ENCODE measurements at places on chromosomes 12 and 14. TPM values are rescaled to one million over a fixed set of nuclear protein-coding genes. Genes with fewer than 3 reads are reported as not detected.

GRCh38 chr12:131196220-131196619 lies 242.5 kb downstream of the ADGRD1 start:
- no peak for DNase-seq

DNA sequence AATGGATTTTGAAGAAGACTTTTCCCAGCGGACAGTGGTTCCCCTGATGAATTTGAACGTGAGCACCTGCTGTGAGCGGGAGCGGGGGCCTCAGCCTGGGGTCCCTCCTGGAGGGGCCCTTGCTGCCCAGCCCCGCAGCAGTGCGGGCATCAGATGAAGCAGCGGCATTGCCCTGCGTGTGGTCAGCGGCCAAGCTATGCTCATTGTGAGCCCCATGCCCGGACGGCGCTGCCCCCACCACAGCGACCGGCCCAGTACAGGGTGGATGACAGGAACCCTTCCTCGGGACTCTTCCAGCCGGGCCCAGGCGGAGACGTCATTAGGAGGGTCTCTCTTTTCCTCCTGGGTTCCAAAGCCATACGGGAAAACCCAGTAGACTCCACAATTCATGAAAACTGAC lies 3.5 kb downstream of the LRCOL1 start:
- no peak for DNase-seq

- DNase-seq: peak; percentile 71
These were observed 17.0 kb downstream of the ZDHHC22 start for GRCh38 chr14:77124345-77125280.

- no peak for DNase-seq
These were observed 1067.2 kb downstream of the TMTC2 start for GRCh38 chr12:83753904-83754303.

- peak; percentile 40 for DNase-seq
These were observed 414 bp downstream of the UNC79 start for GRCh38 chr14:93431036-93431670.

GRCh38 chr12:97394657-97395056 lies 67.9 kb upstream of the RMST start:
- no peak for DNase-seq

DNA sequence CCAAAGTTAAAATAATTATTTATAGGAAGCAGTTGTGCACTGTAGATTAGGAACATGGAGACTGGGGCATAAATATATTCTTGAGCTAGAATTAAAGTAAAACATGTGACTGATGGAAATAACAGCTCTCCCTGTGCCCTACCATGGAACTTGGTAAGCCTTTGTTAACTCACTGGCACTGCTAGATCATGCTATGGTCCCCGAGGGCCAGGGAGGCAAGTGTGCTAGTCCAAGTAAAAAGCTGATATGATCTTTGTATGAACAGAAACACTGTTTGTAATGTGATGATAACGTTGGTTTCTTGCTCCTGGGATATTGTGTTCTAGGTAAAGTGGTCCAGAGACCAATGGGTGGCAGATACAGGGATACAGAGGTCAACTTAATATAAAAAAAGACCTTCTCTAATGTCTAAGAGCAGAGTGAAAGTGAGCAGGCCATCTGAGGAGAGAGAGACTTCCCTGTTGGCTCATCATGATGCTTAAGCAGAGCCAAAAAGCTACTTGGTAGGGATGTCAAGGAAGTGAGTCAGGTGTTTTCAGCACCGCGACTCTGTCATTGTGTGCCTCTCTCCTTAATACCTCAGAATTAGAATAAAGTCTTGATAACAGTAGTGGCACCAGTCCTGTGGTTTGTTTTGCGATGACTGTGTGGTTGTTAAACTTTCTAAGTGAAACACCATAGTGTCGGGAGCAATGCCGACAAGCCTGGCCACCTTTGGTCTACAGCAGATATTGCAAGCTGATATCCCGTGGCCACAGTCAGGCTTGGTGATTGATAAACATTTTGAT lies 27.6 kb downstream of the BICD1 start:
- peak; percentile 88 for DNase-seq

DNA sequence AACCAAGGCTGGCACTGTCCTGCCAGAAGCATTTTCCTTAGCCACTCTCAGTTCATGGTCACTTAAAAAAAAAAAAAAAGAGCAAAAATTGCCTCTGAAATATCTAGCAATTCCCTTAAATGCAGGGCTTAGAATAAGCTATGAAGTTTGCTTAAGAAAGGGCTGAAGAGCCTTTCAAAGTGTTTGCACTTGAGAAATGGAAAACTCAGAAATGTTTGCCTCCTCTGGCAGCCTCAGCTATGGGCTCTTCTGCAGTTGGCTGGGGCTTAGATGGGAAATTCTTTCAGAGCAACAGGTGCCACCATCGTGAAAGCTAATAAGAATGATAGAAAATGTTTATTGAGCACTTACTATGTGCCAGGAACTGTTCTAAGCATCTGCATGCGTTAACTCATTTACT lies 48.5 kb upstream of the TSPAN11 start:
- DNase-seq: no peak

DNA sequence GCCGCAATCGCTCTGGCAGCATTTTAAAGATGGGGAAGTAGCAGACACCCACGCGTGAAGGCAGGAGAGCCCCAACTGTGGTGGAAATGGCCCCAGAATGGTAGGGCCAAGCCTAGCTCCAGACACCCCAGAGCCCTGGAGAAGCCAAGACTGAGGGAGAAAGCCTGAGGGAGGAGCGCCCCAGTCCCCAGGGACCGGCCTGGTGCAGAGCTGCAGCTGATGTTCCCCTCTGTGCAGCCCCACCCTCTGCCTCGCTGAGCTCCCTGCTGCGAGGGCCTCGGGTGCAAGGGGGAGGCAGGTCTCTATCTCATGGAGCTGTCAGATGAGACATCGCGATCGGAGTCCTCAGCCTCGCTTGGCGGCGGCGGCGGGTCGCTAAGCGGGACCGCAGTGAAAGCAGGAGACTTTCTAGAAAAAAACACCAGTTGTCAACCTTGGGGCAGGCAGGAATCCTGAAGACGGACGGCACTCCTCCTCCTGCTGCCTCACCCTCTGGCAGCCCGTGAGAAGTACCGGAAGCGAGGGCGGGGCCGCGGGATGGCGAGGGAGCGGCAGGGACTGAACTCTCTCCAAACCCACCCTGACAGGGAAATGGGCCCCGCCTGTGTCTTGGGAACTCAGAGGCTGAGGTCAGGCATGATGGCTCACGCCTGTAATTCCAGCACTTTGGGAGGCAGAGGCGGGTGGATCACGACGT lies 6.0 kb downstream of the GAPDH start:
- peak; percentile 99 for DNase-seq

- DNase-seq: no peak
These were observed 35.2 kb upstream of the DCD start for GRCh38 chr12:54683398-54683797.

- DNase-seq: peak; percentile 37
These were observed 19.7 kb downstream of the SOAT2 start for GRCh38 chr12:53122961-53123468.

DNA sequence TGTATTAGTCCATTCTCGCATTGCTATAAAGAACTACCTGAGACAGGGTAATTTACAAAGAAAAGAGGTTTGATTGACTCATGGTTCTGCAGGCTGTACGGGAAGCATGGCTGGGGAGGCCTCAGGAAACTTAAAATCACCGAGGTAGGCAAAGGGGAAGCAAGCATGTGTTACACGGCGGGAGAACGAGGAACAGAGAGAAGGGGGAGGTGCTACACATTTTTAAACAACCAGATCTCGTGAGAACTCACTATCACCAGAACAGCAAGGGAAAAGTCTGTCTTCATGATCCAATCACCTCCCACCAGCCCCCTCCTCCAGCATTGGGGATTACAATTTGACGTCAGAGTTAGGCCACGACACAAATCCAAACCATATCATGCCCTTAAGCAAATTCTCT lies 13.3 kb upstream of the MAX start:
- DNase-seq: no peak

DNA sequence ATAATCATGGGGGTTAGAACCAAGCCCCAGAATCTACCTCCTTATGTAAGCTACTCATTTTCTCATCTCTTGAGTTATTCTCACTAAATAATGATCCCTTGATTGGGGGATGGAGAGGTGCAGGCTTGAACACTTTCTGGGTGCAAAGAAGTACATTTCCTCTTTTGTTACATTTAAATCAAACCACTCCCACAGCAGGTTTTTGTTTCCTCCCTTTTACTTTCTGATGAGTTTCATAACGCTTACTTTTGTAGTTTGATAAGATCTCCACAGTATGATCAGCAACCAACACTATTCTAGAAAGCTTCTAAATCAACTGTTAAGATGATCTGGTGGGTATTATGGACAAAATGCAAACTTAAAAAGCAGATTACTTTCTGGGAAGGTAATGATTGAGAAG lies 20.5 kb downstream of the VCPKMT start:
- no peak for DNase-seq

- peak; percentile 10 for DNase-seq
These were observed 316.2 kb downstream of the PAWR start for GRCh38 chr12:79374545-79374944.

DNA sequence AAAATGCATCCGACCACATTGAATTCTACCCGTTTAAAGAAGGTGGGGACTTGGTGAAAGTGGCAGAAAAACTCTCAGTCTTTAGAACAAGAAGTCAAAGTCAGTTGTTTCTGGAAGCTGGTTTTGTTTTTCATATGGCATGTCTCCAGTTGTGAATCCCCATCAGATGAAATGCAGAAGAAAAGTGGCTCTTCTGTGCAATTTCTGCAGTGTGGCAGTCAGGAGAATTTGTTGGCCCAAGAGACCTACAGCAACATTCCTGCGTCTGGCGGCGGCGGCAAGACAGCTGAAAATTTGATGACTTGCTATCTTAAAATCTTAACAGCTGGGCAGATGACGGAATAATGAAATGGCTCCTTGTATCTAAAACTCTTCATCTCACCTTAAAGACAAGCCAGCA lies 201.5 kb downstream of the FOXN3 start:
- no peak for DNase-seq

DNA sequence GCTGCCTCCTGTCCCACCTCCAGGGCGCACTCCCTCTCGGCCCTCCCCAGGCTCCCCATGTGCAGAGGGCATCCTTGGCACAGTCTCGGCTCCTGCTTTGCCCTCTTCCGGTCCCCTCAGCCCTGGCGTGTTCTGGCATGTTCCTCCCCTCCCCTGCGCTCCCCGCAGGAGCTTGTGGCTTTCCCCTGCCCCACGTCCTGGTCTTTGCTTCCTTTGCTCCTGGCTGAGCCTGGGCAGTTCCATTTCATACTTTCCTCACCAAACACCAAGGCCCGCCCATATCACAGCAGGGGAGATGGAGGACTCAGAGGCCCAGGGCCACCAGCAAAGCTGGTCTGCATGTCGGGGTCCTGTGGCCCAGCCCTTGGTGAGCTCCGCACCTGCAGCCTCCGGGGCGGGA lies 56.0 kb downstream of the FBRSL1 start:
- DNase-seq: no peak

GRCh38 chr12:30774599-30774998 lies 19.8 kb upstream of the CAPRIN2 start:
- DNase-seq: no peak

Gene ERGIC2
- 171 TPM for polyA plus RNA-seq

Gene GPR137C
- polyA plus RNA-seq: 0.70 TPM

Gene CCDC197
- not detected for polyA plus RNA-seq

Gene LRRC10
- polyA plus RNA-seq: not detected

Gene RTL1
- 0.36 TPM for polyA plus RNA-seq

Gene AMDHD1
- 0.22 TPM for polyA plus RNA-seq

Gene NGB
- polyA plus RNA-seq: not detected
